GM06990 (cell line): ENCODE measurements at places on chromosomes 16 and 17.

DNA sequence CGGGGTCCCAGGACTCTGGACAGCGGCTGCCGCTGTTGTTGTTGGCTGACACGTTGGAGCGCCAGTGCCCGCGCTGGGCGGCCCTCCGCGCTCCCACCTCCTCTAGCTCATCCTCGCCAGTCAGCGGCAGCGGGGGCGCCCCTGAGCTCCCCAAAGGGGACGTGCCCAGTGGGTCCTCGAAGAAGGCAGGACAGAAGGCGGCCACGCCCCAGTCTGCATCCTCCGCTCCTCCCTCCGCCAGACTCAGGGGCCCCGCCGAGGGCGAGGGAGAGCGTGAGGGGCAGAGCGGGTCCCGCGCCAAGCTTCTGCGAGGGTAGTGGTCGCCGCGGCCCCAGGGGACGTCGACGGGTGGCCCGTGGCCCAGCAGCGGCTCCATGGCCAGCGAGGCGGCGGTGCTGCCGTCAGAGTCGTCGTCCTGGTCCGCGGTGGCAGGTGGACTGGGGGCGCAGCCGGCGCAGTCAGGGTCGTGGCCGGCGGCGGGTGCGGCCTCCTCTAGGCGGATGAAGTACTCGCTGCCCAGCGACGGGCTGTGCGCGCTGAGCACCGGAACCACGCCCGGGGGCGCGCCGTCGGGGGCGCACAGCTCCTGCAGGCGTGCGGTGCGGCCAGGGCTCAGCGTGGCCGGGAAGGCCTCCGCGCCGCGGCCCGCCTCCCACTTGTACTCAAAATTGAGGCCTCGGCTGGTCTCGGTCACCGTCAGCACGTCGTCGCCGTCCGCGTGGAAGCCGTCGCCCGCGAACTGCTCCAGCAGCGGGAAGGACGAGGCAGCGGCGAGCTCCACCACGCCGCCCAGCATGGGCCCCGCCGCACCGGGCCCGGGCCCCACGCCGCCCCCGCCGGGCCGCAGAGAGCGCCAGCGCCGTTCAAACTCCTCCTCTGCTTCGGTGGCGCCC, 43.2 kb upstream of the PVALEF start:
- DNase-seq: no peak

DNA sequence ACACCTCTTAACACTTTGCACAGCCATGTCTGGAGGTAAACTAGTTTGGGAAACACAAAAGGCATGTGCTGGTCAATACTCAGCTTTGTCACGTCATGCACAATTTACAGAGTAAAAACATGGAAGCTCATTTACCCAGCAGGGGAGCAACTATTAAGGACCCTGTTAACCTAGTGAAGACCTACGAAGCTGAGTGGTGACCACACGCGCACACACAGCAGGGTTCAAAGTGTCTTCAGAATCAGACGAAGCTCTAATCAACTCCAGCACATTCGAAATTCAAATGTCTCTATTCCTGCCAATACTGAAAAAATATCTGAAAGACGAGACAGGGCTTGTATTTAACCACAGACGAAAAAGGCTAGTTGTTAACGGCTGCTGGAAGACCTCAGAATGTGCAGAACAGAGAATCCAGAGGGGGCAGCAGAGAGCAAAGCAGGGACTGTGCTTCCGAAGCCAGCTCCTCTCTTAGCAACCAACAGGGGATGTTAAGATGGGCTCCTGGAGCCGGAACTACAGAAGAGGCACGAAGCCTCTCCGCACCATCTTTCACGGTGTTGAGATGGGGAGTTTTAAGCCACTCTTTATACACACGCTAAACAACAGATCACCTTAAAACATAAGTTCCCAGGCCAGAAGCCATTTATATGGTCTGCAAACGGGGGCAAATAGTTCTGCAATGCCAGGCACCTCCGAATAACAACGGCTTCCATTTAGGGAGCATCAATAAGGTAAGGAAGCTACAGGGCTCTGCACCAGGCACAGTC, 45.7 kb downstream of the CMTM4 start:
- peak; percentile 36 for DNase-seq

- DNase-seq: no peak
These were observed 229.8 kb downstream of the CPPED1 start for GRCh38 chr16:12573730-12574383.

- no peak for DNase-seq
These were observed 94.9 kb upstream of the C17orf78 start for GRCh38 chr17:37280841-37281240.

DNA sequence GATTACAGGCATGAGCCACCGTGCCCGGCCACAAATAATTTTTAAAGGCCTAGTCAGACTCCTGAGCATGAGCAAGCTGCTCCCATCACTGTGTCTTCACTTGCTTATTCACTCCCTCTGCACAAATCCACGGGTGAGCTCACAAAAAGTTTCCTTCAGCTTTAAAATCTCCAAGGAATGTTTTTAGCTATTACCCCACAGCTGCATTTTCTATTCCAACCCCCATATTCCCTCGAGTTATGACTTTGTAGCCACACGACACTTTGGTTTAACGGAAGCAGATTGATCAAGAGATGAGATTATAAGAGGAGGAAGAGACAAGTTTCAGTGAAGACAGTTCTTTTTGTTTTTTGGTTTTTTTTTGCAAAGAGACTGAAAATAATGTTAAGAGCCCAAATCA, 49.1 kb upstream of the SLC25A19 start:
- DNase-seq: no peak

- DNase-seq: no peak
These were observed 5.5 kb downstream of the MAP2K3 start for GRCh38 chr17:21289902-21290571.

- DNase-seq: no peak
These were observed 11.8 kb downstream of the METTL9 start for GRCh38 chr16:21611198-21611555.

GRCh38 chr17:39626171-39627046, at the start of gene PPP1R1B:
Gene PPP1R1B (plus strand): TSS chr17:39626952. CDS start chr17:39627393, 441 bp downstream.
- no peak for DNase-seq

GRCh38 chr16:11152677-11153331, 103.2 kb downstream of the SOCS1 start:
- no peak for DNase-seq

DNA sequence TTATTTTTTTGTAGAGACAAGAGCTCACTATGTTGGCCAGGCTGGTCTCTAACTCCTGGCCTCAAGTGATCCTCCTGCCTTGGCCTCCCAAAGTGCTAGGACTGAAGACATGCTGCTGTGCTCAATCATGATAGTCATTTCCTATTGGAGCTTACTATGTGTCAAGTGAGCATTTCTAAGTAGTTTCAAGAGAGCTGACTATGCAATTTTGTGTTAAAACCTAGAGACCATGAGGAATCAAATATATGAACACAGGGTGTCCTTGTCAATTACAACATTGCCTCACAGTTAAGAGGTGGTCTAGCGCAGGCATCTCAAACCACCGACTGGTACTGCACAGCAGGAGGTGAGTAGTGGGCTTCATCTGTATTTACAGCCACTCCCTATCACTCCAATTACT, 37.8 kb downstream of the MYH11 start:
- DNase-seq: no peak

DNA sequence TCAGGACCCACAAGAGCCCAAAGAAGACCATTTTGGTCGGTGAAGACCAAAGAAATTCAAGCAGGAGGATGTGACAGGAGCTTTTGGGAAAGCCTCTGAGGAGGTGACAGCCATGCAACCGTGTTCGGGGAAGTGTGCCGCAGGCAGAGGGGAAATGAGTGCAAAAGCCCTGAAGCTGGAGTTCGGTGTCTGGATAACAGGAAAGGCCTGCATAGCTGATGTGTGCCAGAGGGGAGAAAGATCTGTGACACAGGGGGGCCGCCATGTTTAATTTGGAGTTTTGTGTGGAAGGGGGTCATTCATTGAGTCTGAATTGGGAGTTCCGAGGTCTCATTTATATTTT, 870 bp upstream of the ZC3H7A start:
- DNase-seq: no peak
